Caudate nucleus (tissue), 63 donors: ENCODE measurements at places on chromosomes 1 and 21.

DNA sequence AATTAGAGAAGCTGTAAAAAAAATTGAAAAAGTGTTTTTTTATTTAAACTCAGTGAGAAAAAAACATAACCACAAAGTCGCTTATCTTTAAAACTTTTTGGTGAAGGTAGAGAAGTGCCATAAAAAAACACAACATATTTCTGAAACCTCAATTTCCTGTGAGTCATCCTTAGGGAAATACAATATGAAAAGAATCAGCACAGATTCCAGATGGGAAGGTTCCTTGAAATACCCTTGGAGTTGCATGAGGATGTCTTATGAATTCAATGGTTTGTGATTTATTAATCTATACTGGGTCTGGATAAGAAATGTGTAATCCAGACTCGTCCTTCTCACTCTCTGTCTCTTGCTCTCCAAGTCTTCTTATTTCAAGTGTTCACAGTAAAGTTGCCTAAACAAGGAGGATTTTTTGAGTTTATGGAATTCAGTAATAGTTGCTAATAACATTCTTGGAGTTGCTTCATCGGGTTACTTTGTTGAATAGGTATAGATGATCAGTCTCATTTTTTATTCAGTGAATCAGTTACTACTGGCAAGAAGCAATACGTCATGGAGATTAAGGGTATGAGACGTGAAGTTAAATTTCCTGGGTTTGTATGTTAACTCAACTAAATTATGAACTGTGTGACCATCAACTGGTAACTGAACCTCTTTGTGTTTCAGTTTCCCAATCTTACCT, 191.4 kb downstream of the KCNK2 start:
- DNase-seq, result no peak

GRCh38 chr1:31985430-31985829, 28.2 kb upstream of the KHDRBS1 start:
- DNase-seq, result no peak

GRCh38 chr21:29187944-29188343, 57.5 kb downstream of the MAP3K7CL start:
- no peak for DNase-seq

GRCh38 chr1:10387677-10388386, 11.0 kb upstream of the PGD start:
- DNase-seq, result no peak

GRCh38 chr1:21818656-21819055, 6.6 kb downstream of the LDLRAD2 start:
- no peak for DNase-seq

DNA sequence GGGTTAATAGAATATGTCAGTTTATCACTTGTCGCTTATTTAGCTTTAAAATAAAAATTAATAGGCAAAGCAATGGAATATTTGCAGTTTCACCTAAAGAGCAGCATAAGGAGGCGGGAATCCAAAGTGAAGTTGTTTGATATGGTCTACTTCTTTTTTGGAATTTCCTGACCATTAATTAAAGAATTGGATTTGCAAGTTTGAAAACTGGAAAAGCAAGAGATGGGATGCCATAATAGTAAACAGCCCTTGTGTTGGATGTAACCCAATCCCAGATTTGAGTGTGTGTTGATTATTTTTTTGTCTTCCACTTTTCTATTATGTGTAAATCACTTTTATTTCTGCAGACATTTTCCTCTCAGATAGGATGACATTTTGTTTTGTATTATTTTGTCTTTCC, 98.1 kb downstream of the TGFB2 start:
- DNase-seq, result no peak

GRCh38 chr1:180192172-180192571, 37.5 kb downstream of the QSOX1 start:
- no peak for DNase-seq

DNA sequence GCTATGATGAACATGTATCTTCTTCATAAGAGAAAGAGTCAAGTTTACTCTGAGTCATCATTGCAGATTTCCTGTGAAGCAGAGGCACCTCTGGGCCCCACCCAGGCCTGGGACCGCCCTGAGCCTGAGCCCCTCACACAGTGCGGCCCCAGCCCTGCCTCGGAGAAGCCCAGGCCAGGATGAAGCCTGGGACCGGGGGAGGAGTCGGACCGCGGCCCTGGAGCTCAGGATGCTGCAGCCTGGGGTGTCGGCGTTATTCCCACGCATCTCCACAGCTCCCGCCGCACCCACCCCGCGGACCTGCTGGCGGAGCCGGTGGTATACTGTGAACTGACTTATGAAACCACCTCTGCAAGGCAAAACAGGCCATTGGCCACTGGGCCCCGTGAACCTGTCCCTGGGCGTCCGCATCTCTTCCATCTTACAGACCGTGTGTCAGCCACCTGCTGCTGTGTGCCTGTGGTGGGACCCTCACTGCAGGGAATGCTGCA, 2.4 kb upstream of the COL6A1 start:
- no peak for DNase-seq
